Mammary epithelial cell (primary cell): ENCODE measurements at places on chromosomes 11 and 22. TPM values are rescaled to one million over a fixed set of nuclear protein-coding genes. Genes with fewer than 3 reads are reported as not detected.

DNA sequence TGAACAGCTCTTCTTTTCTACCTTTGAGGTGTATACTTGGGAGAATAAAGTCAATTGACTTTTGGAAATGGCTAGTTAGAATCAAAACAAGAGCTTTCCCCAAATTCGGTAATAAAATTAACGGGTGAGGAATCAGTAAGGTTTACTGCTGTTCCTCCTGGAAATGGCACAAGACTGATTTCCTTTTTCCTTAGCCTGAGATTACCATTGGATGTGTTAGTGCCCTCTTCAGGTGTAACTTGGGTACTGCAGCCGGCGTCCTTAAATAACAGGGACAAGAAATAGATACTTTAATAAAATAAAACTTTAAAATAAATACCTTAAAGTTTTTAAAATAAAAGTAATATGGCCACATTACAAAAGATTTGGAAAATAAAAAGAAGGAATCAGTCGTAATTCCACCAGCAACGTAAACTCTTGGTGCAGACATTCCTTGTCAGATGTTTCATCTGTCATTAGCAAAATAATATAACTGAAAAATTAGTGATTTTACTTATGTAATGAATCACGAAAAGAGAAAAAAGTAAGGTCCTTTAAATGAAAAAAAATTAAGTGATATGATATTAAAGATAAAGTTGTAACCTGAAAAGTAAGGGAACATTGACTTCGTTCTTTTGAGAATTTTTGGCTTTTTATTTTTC is 29.7 kb downstream of the ZFTA start:
- peak; percentile 58 for DNase-seq

GRCh38 chr11:93622043-93622442 is 39.4 kb upstream of the CEP295 start:
- DNase-seq, result no peak

Gene INS
- not detected for polyA plus RNA-seq

- DNase-seq, result no peak
Observed at GRCh38 chr22:28442711-28443525, 236.7 kb downstream of the TTC28 start.

Gene FGF4
- polyA plus RNA-seq, result not detected

Gene CNTF
- 0.46 TPM for polyA plus RNA-seq

DNA sequence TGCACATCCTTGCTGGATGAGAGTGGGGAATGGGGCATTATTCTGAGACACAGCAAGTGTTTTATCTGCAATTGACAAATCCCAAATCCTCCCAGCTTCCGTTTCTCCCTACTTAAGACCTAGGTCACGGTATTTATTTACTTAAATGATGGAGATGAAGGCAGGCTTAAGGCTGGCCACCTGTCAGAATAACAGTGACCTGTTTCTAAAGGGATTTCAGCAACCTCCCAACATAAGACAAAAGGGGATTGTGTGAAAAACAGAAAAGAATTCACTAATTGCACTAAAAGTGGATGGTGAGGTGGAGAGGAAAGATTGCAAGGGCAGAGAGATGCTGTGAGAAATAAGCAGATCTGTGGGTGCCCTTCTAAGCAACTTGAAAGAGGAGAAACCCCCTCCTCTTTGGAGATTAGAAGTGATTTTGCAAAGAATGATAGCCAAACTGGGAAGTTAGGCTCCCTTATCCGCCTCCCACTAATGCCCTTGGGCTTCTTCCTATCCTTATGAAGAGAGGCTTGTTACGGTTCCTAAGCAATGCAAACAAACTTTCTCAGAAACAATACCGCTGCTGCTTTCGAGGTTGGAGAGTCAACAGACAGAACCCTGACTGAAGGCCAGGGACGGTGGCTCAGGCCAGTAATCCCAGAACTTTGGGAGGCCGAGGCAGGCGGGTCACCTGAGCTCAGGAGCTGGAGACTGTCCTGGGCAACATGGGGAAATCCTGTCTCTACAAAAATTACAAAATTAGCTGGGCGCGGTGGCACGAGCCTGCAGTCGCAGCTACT is 84.3 kb downstream of the ARL14EP start:
- no peak for DNase-seq

GRCh38 chr22:36352803-36353507 is 34.8 kb downstream of the MYH9 start:
- DNase-seq, result peak; percentile 71
